ENCODE measurements at places on chromosomes 12 and 14.

- DNase-seq = no peak
Observed at GRCh38 chr14:46487582-46488350, 163.8 kb downstream of the RPL10L start.

GRCh38 chr12:56457817-56458216 is 3.4 kb upstream of the MIP start:
- no peak for DNase-seq

DNA sequence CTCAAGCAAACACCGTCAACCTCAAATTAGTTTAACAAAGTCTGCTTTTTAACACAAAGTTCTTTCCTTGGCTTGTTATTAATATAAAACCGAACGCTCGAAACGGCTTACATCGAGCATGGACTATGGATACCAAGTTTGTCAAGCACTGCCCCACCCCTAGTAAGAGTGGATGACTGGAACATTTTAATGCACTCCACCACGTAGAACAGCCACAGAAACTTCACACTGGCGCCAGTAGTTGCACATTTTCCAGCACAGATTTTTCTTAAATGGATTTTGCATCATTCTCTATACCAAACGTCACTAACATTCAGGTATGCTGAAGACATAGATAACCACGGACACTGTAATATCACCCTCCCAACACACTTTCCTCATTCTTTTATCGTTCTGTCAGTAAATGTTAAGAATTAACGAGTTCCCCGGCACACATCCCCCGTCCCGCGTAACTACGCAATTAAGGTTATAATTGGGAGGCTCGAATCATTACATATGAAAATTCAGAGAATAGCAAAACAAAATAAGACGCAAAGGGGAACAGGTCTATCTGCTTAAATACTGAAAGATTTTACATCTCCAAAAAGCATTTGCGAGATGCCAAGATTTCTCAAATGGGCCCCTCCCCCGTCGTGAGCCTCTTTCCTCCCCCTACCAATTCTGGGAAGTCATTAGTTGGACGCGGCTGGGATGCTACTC is 990 bp downstream of the FERMT2 start:
- peak; percentile 23 for DNase-seq

DNA sequence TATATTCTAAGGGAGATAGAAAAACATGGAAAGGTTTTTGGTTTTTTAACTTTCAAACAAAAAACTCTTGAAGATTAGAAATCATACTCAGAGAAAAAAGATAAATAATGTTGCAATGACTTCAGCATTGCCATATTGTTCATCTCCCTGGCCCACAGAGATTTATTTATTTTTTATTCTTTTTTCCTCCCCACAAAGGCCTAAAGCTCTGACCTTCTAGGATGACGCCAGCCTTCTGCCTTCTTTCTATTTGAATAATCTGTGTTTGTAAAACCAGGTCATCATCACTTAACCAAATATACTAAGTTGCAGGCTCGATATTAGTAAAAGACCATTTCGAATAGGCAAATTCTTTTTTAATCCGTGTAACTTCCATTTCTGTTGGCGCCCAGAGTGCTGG is 4.4 kb upstream of the DCP1B start:
- no peak for DNase-seq

- DNase-seq = no peak
Observed at GRCh38 chr12:121861636-121862254, 3.1 kb upstream of the HPD start.

- DNase-seq = peak; percentile 45
Observed at GRCh38 chr14:55373784-55374705, 37.6 kb downstream of the ATG14 start.

GRCh38 chr12:11174022-11174421 is 3.0 kb downstream of the SMIM10L1 start:
- no peak for DNase-seq

DNA sequence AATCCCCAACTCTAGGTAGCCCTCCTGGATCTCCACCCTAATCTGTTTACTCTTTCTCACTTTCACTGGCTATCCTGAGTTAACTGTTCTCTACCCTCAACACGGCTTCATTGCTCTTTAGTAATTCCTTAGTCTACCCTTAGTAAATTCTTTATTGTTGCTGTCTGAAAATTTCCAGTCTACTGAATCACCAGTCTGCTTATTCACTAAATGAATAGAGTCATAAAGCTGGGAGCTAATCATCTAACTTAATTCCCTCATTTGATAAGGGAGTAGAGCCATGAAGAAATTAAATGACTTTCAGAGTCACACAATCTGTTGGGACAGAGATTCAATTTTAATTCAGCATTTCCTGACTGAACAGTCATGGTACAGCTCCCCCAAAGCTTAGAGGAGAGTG is 36.5 kb downstream of the YEATS4 start:
- DNase-seq = no peak

GRCh38 chr12:92977326-92977725 is 48.2 kb upstream of the EEA1 start:
- no peak for DNase-seq

DNA sequence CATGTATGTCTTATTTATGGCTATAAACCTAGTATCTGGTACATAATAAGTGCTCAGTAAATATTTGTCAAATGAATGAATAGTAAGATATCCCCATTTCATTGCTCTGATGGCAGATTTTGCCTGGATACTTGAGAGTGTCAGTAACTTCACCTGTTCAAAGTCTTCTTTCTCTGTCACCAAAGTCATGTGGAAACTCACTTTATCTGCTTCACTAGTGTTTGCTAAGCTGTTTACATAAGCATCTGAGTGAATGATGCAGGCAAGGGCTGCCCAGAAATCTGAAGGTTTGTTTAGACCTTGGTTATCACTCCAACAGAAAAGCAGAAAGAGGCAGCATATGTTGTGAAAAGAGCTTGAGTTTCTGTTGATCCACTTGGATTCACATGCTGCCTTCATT is 4.3 kb downstream of the OR4E1 start:
- DNase-seq = no peak

- DNase-seq = no peak
Observed at GRCh38 chr14:84432676-84433075, 1097.3 kb upstream of the FLRT2 start.

- no peak for DNase-seq
Observed at GRCh38 chr14:101956179-101956885, 8.0 kb upstream of the DYNC1H1 start.

GRCh38 chr14:104209985-104210816 is 71.8 kb downstream of the KIF26A start:
- no peak for DNase-seq

DNA sequence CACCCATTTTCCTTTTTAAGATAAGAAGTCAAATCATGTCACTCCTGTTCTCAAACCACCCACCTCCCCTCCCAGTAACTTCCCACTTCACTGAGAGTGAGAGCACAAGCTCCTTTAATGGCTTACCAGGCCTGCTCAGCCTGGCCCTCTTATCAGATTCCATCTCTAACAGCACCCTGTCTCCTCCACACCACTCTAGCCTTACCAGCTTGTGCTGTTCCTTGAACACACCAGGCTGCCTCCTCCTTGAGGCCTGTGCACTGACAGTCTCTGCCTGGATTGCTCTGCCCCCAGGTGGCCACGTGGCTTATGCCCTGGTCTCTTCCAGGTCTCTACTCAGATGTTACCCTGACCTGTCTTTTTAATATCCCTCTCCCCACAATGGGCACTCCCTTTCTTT is 40.1 kb upstream of the EVL start:
- peak; percentile 45 for DNase-seq

GRCh38 chr14:77303417-77304156 is 17.1 kb downstream of the POMT2 start:
- DNase-seq = peak; percentile 73

- no peak for DNase-seq
Observed at GRCh38 chr14:87901236-87901635, 91.7 kb downstream of the GALC start.

DNA sequence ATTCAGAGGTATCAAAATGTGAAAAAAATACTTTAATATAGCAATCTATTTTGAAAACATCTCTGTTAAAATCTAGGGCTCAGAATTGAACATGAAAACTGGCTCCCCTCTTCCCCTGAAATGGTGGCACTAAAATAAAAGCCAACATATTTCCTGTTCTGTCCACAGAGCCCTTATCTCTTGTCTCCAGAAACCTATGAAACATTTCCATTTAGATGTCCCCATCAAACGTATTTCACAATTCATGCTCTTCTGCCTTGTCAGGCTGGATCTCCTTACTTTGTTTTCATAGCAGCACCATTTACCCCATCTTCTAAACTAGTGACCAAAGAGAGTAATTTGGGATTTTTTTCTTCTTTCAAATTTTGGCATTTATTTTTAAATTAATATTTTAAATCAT is 42.4 kb downstream of the PDE3A start:
- DNase-seq = no peak

DNA sequence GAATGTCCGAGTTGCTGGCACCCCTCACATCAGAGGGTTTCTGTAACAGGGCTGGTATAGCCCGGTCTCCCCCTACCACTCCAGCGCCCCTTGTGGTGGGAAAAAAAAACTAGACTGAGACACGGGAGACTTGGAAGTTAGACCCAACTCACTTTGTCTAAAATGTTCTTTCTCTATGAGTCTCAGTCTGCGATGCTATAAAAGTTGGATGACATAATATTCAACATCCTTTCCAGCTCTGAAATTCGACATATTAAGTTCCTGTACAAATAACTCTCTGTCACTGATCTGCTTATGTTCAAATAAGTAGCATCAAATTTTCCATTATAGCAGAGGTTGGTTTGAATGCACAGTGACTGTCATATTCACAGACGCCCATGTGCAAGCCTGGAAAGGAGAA is 25.7 kb upstream of the TC2N start:
- peak; percentile 52 for DNase-seq

DNA sequence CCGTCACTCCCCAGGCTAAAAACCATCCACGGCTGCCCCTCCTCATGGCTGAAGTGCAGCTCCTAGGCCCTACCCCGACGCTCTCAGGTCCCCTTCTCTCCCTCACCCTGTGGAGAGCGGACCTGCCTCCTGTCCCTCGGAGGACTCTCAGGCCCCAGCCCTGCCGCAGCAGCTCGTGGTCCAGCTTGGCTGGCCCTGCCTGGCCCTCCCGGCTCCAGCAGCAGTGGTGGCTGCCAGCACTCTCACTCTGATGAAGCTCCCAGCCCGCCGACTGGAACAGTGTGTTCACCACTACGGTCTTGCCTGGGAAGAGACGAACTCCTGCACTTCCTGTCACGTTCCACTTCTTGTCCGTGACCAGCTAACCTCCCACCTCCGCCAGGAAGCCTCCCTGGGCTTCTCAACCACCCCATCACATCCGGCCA is 11.1 kb downstream of the BAG5 start:
- DNase-seq = no peak

DNA sequence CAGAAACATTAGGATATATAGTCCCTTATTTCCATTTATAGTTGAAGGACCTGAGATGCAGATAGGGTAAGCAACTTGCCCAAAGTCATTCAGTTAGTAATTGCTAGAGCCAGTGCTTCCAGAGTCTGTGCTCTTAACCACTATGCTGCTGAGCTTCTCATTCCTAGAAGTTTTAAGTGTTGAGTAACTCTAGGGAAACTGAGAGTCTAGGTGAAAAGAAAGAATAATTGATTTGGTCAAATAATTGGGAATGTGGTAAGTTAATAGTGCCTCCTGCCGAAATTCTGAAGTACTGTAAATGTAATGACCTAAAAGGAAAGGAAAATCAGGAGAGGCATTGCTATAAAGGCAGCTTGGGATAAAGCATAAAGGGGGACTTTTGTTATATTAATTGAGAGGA is 14.1 kb downstream of the PYROXD1 start:
- no peak for DNase-seq

- DNase-seq = no peak
Observed at GRCh38 chr12:128111951-128112350, 155.0 kb upstream of the TMEM132C start.

DNA sequence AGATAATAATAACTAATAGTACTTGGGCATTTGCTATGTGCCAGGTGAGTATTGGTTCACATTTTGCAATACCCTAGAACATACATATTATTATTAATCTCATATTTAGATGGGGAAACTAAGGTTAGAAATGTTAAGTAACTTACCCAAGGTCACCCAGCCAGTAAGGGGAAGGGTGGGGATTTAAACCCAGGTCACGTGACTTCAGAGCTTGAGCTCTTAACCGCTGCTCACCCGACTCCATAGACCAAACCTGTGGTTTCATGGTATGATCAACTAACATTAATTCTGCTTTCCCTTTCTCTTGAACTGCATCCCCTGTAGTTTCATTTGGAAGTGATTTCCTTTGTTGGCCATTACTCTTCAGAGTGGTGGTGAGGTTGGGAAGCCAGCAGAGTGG is 242.3 kb downstream of the NRXN3 start:
- DNase-seq = no peak

DNA sequence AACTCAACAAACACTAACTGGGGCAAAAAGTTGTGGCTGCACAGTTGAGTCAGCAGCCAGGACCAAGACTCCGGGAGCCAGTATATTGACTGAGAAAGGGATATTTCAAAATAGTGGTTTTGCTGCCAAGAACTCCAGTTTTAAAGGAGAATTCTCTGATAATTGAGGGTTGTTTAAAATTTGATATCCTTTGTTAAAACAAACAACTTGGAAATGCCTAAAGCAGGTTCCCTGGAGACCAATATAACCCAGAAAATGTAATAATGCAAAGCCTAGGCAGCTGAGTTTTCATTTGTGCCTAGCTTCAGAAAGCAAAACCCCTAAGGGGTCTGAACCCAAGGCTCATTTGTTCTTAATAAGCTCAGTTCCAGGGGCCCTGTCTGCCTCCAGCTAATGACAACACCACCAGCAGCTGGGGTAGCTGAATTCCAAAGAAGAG is 311.7 kb upstream of the CCDC196 start:
- no peak for DNase-seq

- DNase-seq = no peak
Observed at GRCh38 chr12:54650409-54650808, 2.2 kb upstream of the DCD start.

DNA sequence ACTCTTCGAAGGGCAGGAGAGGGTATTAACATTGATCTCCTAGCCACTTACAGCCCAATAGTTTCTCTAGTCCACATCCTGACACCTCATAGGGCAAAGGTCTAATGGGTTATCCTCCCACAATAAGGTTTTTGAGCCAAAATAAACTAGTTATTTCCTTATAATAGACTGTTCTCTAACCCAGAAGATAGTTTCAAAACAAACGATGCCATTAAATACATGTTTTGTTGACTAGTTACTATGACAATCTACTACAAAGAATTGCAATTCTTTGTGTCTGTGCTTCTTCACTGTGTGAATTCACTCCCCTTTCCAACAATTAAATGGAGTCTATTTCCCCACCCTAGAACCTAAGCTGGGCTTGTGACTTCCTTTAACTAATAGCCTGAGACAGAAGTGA is 6.4 kb upstream of the ACTR10 start:
- no peak for DNase-seq

GRCh38 chr12:64097366-64098105 is 124.6 kb downstream of the KICS2 start:
- DNase-seq = no peak

DNA sequence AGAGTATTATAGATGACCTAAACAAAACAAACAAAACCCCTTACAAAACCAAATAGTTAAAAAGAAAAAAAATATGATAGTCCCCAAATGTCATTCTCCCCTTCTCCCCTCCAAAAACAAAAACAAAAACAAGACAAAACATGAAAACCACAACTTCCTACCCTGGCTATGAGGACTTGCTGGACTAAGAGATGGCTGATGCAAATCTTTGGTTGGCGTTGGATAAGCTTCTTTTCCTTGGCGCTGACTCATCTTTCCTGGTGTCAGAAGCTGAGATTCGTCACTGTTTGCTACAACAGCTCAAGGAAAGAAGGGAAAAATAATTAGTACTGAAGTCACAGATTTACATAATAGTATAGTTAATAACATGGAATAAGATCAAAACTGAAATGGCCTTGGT is 102.5 kb upstream of the BBS10 start:
- DNase-seq = no peak

GRCh38 chr14:80850197-80850814 is 91.2 kb downstream of the CEP128 start:
- no peak for DNase-seq
